ENCODE measurements at places on chromosomes 12 and 14. TPM values are rescaled to one million over a fixed set of nuclear protein-coding genes. Genes with fewer than 3 reads are reported as not detected.

The ABCD2 gene
- 13.3 TPM for total RNA-seq

The ITGA5 gene
- total RNA-seq: 5.2 TPM

The ANO6 gene
- total RNA-seq: 12.0 TPM

The GNG2 gene
- total RNA-seq: 286 TPM
